ENCODE measurements at places on chromosomes 3 and 15. TPM values are rescaled to one million over a fixed set of nuclear protein-coding genes. Genes with fewer than 3 reads are reported as not detected.

The TMF1 gene
- 71.3 TPM for total RNA-seq

The SERINC4 gene
- not detected for total RNA-seq

The ACAN gene
- total RNA-seq: not detected

The SYNPR gene
- total RNA-seq: not detected

The GHSR gene
- not detected for total RNA-seq

The OSBPL10 gene
- total RNA-seq: 1.8 TPM

The RPUSD3 gene
- total RNA-seq: 21.1 TPM

The PIGZ gene
- 0.47 TPM for total RNA-seq

The NXPE3 gene
- 37.9 TPM for total RNA-seq

The DAG1 gene
- total RNA-seq: 15.7 TPM

The CTXND1 gene
- not detected for total RNA-seq

The KIF15 gene
- total RNA-seq: 1.1 TPM

The HTR3D gene
- not detected for total RNA-seq

The MED12L gene
- total RNA-seq: 2.7 TPM

The NFKBIZ gene
- 637 TPM for total RNA-seq

The GHRL gene
- total RNA-seq: 1.1 TPM

The HRG gene
- not detected for total RNA-seq

The TLR9 gene
- total RNA-seq: 0.27 TPM

The ALDH1A2 gene
- total RNA-seq: not detected

The USP50 gene
- not detected for total RNA-seq

The TERC gene
- total RNA-seq: 2.9 TPM

The SNX1 gene
- total RNA-seq: 112 TPM

The GYG1 gene
- total RNA-seq: 19.2 TPM

The CCR9 gene
- not detected for total RNA-seq

The MYRIP gene
- not detected for total RNA-seq

The PAK6 gene
- total RNA-seq: not detected

The LMAN1L gene
- total RNA-seq: not detected

The SNTN gene
- not detected for total RNA-seq
